ENCODE measurements at places on chromosomes 2 and 18. TPM values are rescaled to one million over a fixed set of nuclear protein-coding genes. Genes with fewer than 3 reads are reported as not detected.

MERTK gene
- total RNA-seq = 5.0 TPM

GRCh38 chr18:23661735-23662308, 889 bp downstream of the ANKRD29 start:
- DNase-seq = no peak

DNA sequence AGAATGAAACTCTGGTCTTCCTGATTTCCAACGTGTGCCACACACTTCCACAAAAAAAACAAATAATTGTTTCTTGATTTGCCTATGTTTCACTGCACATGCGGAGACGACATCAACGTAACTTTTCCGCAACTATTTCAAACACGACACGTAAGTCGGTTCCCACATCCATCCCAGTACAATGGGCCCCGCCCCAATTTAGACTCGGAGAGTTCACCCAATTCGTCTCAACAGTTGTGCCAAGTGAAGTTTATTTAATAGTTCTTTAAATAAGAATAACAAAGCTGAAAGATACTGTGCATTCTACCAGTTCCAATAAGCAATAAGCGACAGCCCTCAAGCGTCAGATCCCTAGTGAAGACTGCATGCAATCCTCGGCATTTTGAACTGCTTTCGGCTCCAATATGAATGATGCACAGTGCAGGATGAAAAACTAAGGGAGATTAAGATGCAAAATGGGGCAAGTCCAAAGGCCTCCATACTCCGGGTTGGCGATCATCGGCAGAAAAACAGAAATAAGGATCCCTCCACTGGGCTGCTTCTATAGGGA, 664 bp downstream of the CCT4 start:
- DNase-seq = no peak

POTEF gene
- total RNA-seq = not detected

- DNase-seq = no peak
Observed at GRCh38 chr18:6021306-6022073, 126.2 kb upstream of the TMEM200C start.

DNA sequence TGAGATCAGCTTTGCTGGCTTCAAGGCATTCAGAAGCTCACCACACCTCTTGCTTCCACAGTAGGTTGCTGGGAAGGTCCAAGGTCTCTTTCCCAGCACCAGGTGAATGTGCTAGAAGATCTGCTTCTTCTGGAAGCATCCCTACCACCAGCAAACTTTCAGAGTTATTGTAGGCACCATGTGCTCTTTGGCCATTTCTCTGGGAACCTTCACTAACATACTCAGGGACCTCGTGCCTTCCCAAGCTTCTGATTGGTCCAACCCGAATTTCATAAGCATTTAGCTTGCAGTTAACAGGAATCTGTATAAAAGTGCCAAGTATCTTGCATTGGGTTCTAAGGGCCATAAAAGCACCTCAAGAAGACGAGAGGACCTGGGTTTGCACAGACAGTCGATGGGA, 86.5 kb upstream of the ARL4C start:
- no peak for DNase-seq

SP5 gene
- total RNA-seq = 0.46 TPM

PIEZO2 gene
- 0.32 TPM for total RNA-seq

MAIP1 gene
- total RNA-seq = 28.2 TPM

LTBP1 gene
- 79.9 TPM for total RNA-seq

C2orf76 gene
- 7.9 TPM for total RNA-seq

- peak; percentile 80 for DNase-seq
Observed at GRCh38 chr2:172712251-172712650, 23.4 kb upstream of the RAPGEF4 start.

DNA sequence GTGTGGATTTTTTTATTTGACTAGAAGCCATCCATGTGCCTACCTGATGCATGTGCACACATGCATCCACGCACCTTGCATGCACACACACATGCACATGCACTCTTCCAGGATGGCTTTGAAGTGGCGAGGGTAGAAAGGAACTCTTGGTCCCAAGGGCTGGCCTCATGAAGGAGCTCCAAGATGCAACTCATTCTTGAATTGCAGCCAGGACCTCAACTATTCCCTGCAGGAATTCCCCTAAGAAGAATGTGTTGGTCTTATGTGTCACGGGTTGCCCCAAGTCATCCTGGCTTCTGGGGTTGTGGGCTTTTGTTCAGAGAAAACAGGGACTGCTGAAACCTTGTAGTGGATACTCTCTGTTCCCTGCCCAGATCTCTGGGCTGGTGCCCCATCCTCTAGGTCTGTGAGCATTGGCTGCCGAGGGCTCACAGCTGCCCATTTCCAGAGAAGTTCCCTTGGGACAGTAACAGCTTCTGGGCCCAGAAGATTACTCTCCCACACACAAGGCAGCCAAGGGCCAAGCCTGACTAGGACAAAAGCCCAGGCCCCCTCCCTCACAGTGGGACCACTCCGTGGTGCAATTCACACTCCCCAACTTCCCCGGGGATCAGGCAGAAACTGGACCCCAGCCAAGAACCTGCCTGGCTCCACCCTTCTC, 137.6 kb downstream of the COPS8 start:
- DNase-seq = peak; percentile 75

DNA sequence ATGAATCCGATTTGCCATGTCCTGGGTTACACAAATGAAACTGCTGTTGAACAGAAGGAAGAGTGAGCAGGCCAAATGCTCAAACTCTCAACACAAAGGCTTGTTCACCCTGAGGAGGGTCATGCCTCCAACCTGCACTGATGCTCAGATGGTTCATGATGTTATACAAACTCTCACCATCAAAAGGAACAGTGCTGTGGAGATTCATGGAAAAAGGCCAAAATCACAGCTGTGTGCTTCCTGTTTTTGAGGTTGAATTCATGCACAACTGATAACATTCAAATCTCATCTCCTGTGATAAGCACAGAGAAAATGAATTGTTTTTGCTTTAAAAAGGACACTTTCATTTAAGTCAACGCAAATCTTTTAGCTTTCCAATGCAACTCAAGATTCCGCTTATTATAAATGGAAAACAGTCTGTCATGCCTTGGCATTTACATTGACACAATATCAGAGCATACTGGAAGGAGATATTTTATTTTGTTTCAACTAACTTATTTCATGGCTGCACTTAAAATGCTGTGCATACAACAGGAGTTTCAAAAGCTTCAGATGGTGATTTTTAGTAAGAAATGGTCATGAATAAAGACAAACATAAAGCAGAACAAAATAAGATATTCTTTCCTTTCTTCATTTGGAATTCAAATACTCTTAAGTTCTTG, 22.2 kb upstream of the TTN start:
- DNase-seq = no peak

DNA sequence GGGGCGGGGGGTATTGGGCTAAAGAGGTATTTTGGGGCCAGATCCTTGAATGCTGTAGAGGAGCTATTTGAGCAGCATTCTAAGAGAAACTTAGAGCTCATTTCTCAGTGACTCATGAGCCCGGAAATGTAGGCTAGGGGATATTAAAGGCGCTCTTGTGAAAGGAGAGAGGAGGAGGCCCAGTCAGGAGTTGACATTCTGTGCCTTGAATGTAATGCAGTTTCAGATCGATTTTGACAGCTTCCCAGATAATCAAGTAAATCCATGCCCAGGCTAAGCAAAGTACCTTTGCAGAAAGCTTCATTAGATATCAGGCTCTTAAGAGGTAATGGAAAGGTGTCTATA, 1.5 kb downstream of the CAB39 start:
- DNase-seq = no peak

- no peak for DNase-seq
Observed at GRCh38 chr2:225366731-225367130, 32.8 kb upstream of the NYAP2 start.

- DNase-seq = no peak
Observed at GRCh38 chr2:114156366-114157056, 266.6 kb downstream of the ACTR3 start.

GRCh38 chr2:134679745-134680144, 39.1 kb downstream of the TMEM163 start:
- DNase-seq = no peak

SPHKAP gene
- total RNA-seq = 113 TPM

Measured in Right ventricle myocardium superior (tissue), 1 donor.